ENCODE measurements at places on chromosomes 1 and 21.

GRCh38 chr1:153490272-153491051, 30.0 kb upstream of the S100A7 start:
- DNase-seq, result peak; percentile 4

GRCh38 chr1:109543283-109543987, 3.8 kb downstream of the GPR61 start:
- DNase-seq, result no peak

GRCh38 chr21:25887646-25888306, 153.0 kb downstream of the GABPA start:
- DNase-seq, result no peak

GRCh38 chr1:83715550-83715949, 283.4 kb downstream of the TTLL7 start:
- DNase-seq, result no peak

- DNase-seq, result no peak
Measured at GRCh38 chr1:215517441-215517891, 49.6 kb upstream of the KCTD3 start.

GRCh38 chr21:40371329-40371728, 475.6 kb downstream of the DSCAM start:
- DNase-seq, result no peak

- no peak for DNase-seq
Measured at GRCh38 chr1:173427146-173428054, 49.7 kb upstream of the PRDX6 start.

GRCh38 chr1:28256197-28256827, 3.0 kb upstream of the SESN2 start:
- DNase-seq, result no peak

DNA sequence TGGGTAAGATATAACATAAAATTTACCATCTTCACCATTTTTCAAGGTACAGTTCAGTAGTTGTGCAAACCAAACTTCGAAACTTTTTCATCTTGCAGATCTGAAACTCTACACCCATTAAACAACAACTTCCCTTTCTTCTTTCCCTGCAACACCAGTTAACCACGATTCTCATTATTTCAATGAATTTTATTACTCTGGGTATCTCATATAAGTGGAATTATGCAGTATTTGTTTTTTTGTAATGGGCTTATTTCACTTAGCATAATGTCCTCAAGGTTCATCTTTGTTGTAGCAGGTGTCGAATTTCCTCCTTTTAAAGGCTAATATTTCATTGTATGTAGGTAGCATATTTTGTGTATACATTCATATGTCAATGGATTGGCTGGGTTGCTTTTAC, 146.1 kb downstream of the SPATA46 start:
- DNase-seq, result no peak

DNA sequence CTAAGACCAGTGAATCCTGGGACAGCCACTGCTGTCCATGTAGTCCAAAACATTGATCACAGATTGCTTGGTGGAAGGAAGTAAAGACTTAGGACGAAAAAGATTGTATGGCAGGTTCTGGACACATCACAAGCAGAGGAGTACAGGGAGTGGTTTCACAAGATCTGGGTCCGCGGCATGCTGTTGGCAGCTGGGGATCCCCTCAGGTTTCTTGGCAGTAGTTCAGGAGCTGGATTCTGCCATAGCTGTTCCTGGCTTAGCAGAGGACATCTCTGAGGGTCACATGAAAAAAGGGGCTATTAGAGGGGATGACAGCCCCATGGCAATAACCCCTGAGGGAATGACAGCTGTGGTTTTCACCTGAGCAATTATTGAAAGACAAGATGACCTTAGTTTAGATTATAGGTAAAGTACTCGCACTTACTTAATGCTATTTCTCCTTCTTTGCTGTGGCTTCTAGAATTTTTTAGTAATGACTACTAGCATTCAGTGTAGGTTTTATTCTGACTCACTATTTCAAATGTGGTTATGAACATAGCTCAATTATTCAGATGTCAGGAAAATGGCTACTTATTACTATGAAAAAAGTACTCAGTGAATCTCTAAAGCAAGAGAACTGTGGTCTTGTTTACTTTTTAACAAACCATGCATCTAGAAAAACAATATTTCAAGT, 8.2 kb downstream of the KRTAP27-1 start:
- no peak for DNase-seq

- DNase-seq, result peak; percentile 32
Measured at GRCh38 chr1:172380441-172381244, 39.8 kb upstream of the C1orf105 start.

DNA sequence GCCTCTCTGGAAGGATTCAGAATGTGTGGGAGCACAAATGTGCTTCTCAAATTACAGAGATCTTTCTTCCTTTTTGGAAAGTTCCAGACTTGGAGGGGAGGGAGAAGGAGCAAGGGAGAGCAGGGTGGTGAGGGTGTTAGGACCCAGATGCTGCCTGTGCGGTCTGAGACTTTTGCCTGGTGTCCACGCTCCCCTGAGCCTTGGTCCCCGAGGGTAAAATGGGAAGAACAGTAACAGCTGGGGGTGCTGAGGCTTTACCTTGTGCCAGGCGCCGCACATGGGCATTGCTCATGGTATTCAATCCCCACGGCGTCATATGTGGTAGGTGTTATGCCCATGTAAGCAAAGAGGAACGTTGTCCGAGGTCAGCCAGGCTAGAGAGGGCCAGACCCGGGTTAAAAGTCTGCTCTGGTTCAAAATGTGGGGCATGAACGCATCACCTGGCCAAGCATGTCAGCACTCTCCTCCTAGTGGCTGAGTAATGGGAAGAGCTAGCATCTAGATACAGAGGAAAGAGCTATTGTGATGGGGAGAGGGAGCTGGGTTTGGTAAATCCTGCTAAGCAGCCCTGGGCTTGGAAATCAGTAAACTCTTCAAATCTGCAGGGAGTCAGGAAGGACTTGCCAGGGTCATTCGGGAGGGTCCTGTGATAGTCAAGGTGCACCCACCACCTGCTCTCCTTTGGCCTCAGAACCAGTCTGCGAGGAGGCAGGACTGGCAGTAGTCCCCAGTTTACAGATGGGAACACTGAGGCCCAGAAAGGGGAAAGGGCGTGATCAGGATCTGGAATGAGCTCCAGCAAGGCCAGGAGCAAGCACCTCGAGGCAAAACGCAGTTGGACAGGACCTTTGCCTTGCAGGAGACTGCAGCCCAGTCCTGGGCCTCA, 4.5 kb upstream of the RUNX3 start:
- DNase-seq, result no peak

DNA sequence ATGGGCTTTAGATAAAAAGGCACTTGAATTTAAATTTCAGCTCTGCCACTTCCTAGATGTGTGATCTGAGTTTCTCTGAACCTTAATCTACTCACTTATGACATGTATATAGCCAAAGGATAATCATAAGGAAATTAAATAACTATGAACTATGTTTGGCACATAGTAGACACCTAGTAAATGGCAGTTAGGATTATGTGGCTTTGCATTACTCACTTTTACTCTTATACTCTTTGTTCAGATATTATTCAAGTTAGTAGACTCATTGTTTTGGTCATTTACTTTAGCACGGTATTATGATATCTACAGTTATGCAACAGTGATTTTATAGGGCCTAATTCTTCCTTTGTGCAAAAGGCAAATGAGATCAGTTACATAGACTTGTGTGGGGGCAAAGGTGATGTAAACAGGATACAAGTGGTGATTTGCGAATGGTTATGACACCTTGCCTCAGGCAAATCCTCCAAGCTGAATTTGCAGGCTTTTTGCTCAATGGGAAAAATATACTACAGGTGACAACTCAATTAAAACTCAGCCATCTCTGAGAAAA, 297.2 kb upstream of the PBX1 start:
- no peak for DNase-seq

DNA sequence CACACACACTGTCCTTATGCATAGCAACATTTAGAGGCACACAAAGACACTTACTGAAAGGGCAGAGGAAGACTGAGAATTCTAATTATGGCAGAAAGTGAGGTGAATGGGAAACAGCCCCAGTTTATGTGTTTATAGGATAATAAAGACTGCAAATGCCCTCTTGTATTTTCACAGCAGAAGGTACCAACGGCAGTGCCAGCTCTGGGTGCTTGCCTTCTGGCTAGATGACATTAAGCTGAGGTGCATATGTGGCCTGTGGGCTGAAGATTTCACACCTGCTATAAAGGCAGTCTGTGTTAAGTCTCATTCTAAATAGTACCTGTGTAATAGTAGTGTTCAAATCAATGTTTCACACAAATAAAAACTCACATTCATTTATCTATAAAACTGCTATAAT, 347.2 kb upstream of the ZRANB2 start:
- DNase-seq, result no peak

- DNase-seq, result no peak
Measured at GRCh38 chr1:7250176-7250575, 464.9 kb downstream of the CAMTA1 start.

GRCh38 chr1:218983848-218984247, 189.8 kb upstream of the LYPLAL1 start:
- DNase-seq, result no peak

DNA sequence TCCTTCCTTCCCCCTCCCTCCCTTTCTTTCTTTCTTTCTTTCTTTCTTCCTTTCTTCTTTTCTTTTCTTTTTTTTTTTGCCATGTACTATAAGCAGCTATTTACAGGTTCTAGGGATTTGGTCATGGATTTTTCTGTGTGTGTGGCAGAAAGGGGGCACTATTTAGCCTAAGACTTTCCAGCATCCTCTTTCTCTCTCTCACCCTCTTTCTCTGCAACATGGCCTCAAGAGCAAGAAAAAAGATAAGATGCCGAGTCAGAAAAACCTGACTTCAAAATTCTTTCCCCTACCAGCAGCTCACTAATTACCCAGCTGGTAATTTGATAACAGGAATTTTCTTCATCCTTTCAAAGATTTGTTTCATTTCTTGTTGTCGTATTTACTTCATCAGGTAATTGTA, 458.3 kb upstream of the ADAMTS5 start:
- no peak for DNase-seq

DNA sequence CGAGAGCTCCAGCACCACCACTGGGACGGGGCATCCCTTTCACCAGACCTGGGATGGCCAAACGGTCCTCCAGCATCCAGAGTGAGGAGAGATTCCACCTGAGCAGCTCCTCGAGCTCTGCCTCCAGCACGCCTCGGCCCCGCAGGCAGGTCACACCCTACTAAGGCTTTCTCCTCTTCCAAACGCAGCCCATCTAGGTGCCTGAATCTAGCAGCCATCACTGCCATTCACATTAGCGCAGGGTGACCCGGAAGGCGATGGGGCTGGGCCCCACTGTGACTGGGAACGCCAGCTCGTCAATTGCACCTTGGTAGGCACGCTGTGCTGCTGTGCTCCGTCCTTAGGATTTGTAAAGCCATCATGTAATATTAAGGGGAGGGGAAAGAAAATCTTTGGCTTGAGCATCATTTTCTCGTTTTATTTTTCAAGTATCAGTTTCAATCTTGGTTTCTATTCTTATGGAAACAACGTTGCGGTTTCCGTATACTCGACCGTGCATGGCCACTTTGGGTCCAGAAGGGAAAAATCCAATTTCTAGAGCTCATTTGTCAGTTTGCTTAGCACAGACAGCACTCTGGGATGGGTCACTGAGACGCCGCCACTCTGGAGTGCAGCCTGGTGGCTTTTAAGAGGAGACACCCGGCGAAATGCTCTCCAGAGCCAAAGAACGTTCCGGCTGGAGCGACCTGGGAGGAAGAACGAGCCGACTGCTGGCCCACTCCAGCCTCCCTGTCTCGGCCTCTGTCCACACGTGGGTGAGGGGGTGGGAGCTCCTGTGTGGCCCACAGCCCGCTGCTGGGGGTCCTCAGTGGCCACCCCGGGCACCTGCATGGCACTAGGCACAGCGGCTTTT, 173.6 kb downstream of the PRDM16 start:
- DNase-seq, result no peak

- no peak for DNase-seq
Measured at GRCh38 chr1:39649636-39650185, 10.3 kb upstream of the HEYL start.

DNA sequence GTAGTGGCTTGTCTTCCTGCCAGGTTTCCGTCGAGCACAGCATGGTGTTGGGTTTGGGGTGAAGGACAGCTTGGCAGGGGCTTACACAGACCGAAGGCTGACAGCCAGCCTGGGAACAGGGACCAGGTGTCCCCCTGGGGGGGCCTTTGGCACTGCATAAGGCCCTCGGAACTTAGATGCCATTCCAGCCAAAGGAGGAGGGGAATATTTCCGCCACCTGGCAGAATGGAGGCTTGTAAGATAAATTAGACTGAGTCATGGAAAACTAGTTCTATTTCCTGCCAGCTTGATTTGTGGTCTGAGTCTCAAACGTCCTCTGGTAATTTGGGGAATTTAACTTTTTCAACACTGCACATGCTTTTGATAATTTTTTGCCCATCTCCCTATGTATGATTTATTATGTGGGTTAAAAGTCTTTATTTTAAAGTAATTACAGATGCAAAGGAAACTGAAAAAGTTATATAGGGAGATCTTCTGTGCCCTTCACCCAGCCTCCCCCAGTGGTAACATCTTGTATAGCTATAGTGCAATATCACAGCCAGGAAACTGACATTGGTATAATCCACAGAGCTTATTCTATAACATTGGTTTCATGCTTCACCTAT, 11.5 kb upstream of the TMEM51 start:
- DNase-seq, result no peak

DNA sequence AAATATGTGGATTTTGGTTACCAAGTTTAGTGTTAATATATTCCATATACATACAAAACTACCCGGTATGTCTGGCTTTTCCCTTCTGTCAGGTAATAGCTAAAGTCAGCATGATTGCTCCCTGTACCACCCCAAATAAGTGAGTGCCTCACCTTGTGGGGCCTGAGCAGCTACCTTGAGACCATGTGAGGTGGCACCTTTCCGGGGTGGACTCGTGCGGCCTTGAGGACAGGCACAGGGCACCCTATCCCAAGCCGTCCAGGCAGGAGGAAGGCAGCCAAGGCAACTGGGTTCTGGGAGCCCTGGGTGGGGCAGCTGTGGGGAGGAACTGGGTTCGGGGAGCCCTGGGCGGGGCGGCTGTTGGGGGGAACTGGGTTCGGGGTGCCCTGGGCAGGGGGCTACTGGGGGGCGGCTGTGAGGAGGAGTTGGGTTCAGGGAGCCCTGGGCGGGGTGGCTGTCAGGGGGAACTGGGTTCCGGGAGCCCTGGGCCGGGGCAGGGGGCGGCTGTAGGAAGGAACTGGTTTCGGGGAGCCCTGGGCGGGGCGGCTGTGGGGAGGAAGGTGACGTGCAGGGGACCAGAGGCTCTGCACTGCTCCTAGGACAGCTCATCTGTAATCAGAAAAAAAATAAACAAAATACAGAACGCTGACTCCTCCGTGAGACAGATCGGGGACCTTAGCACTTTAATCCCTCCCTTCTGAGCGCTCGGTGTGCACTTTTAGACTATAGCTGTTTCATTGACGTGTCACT, 63.3 kb downstream of the POFUT2 start:
- peak; percentile 65 for DNase-seq

DNA sequence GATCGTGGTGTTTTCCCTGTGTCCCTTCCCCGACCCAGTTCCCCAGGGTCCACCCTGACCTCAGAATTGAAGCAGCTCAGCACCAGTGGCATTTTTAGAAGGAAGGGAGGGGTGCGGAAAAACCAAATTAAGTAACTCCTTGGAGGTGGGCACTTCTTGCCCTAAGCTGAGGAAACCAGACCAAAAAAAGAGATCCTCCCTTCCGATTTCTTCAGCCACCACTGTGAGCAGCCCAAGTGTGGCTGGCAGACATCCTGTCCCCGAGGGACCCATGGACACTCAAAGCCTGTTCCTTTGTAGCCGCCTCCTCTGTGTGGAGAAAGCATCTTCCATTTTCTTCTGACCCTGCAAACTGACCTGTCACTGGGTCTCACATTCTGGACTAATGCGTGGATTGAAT, 31.3 kb downstream of the KIRREL1 start:
- no peak for DNase-seq

GRCh38 chr1:109928591-109929111, 18.0 kb downstream of the CSF1 start:
- no peak for DNase-seq

GRCh38 chr1:224523676-224524075, 89.1 kb upstream of the WDR26 start:
- DNase-seq, result no peak
